ENCODE measurements at places on chromosomes 3 and 15.

GRCh38 chr15:84828086-84828908 lies 11.1 kb downstream of the ALPK3 start:
- no peak overlapping the region for H3K27ac ChIP-seq
- no peak for DNase-seq
- no peak overlapping the region for H3K4me3 ChIP-seq
- peaks cover 8% of the 10 kb centered on the region for H3K36me3 ChIP-seq
- no peaks in the 10 kb centered on the region for H3K27me3 ChIP-seq

- peaks cover 44% of the 10 kb centered on the region for H3K4me1 ChIP-seq
- no peaks in the 10 kb centered on the region for H3K27me3 ChIP-seq
- no peak overlapping the region for H3K4me3 ChIP-seq
- H3K36me3 ChIP-seq, result no peaks in the 10 kb centered on the region
- H3K27ac ChIP-seq, result peak overlapping the region; percentile 98
- peak; percentile 89 for DNase-seq
Observed at GRCh38 chr3:112390783-112391641, 58.1 kb downstream of the CD200 start.

- no peak overlapping the region for H3K27ac ChIP-seq
- DNase-seq, result no peak
- peaks cover 14% of the 10 kb centered on the region for H3K27me3 ChIP-seq
- no peaks in the 10 kb centered on the region for H3K36me3 ChIP-seq
- H3K4me3 ChIP-seq, result peak overlapping the region; percentile 59
Observed at GRCh38 chr3:190863119-190863465, 598 bp upstream of the GMNC start.

DNA sequence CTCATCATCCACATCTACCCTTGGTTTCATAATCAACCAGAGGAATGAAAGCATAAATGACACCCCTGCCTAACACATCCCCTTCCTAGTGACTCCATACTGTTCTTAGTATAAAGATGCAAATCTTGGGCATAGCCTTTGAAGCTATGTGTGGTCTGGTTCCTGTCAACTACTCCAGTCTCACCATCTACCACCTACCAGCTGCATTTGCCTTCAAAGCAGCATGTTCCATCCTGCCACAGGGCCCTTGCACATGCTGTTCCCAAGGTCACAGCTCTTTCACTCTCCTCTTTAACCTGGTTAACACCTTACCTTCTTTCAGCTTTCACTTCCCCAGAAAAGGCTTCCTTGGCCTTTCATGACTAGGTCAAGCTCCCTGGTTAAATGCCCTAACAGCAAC lies 62.3 kb upstream of the ARHGEF3 start:
- H3K36me3 ChIP-seq, result no peaks in the 10 kb centered on the region
- no peak overlapping the region for H3K4me3 ChIP-seq
- no peak overlapping the region for H3K27ac ChIP-seq
- peaks cover 7% of the 10 kb centered on the region for H3K4me1 ChIP-seq
- DNase-seq, result no peak

DNA sequence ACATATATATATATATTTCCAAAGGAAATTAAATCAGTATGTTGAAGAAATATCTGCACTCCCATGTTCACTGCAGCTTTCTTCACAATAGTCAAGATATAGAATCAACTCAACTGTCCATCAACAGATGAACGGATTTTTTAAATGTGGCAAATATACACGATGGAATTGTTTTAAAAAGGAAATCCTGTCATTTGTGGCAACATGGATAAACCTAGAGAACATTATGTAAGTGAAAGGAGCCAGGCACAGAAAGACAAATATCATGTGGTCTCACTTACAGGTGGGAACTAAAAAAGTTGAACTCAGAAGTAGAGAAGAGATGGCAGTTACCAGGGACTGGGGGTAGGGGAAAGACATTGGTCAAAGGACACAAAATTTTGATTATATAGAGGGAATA lies 253.7 kb downstream of the ULK4 start:
- H3K27me3 ChIP-seq, result no peaks in the 10 kb centered on the region
- no peaks in the 10 kb centered on the region for H3K36me3 ChIP-seq
- no peak overlapping the region for H3K27ac ChIP-seq
- peaks cover 7% of the 10 kb centered on the region for H3K4me1 ChIP-seq
- peak; percentile 42 for DNase-seq

GRCh38 chr3:150371741-150372254 lies 36.3 kb upstream of the TSC22D2 start:
- H3K4me1 ChIP-seq, result peaks cover 39% of the 10 kb centered on the region
- peak overlapping the region; percentile 91 for H3K4me3 ChIP-seq
- DNase-seq, result peak; percentile 100

DNA sequence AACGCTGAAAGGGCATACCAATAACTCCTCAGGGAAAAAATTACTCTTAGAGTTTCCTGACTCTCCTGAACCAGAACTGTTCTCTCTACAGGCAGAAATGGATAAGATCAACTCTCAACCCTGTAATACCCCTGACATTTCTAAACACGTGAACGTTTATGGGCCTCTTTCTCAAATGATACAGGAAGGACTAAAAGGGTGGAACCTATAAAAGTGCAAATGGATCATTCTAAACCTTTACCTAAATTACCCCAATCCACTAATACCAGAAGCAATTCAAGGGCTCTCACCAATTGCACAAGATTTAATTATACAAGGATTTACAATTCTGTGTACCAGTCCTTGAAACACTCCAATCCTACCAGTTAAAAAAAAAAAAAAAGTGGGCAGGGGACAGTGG lies 98.0 kb upstream of the FAM174B start:
- no peaks in the 10 kb centered on the region for H3K27me3 ChIP-seq
- H3K4me3 ChIP-seq, result no peak overlapping the region
- DNase-seq, result no peak
- no peak overlapping the region for H3K27ac ChIP-seq

- no peaks in the 10 kb centered on the region for H3K27me3 ChIP-seq
- no peak overlapping the region for H3K27ac ChIP-seq
- H3K4me1 ChIP-seq, result no peaks in the 10 kb centered on the region
- DNase-seq, result no peak
- no peaks in the 10 kb centered on the region for H3K36me3 ChIP-seq
Observed at GRCh38 chr3:87949189-87949878, 109.5 kb downstream of the CGGBP1 start.

DNA sequence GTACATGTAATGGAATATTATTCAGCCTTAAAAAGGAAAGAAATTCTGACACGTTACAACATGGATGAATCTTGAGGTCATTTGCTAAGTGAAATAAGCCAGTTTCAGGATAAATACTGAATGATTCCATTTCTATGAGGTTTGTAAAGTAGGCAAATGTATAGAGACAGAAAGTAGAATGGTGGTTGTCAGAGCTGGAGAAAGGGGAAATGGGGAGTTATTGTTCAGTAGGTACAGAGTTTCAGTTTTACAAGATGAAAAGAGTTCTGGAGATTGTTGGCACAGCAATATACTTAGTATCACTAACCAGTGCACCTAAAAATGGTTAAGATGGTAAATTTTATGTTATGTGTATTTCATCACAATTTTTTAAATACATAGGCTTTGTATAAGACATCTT lies 60.6 kb downstream of the USP8 start:
- no peaks in the 10 kb centered on the region for H3K4me1 ChIP-seq
- H3K4me3 ChIP-seq, result no peak overlapping the region
- H3K36me3 ChIP-seq, result no peaks in the 10 kb centered on the region
- no peak for DNase-seq
- H3K27ac ChIP-seq, result no peak overlapping the region

- no peaks in the 10 kb centered on the region for H3K36me3 ChIP-seq
- H3K4me1 ChIP-seq, result peaks cover 10% of the 10 kb centered on the region
- peaks cover 18% of the 10 kb centered on the region for H3K27me3 ChIP-seq
- DNase-seq, result no peak
- no peak overlapping the region for H3K27ac ChIP-seq
- H3K4me3 ChIP-seq, result peak overlapping the region; percentile 35
Observed at GRCh38 chr3:126704494-126705214, 614 bp downstream of the CHCHD6 start.

GRCh38 chr15:67019884-67020520 lies 45.4 kb upstream of the SMAD3 start:
- H3K4me1 ChIP-seq, result peaks cover 21% of the 10 kb centered on the region
- no peaks in the 10 kb centered on the region for H3K27me3 ChIP-seq
- no peaks in the 10 kb centered on the region for H3K36me3 ChIP-seq
- H3K27ac ChIP-seq, result no peak overlapping the region
- H3K4me3 ChIP-seq, result no peak overlapping the region
- no peak for DNase-seq

GRCh38 chr15:56868170-56868569 lies 50.3 kb upstream of the TCF12 start:
- H3K4me1 ChIP-seq, result peaks cover 16% of the 10 kb centered on the region
- H3K4me3 ChIP-seq, result no peak overlapping the region
- no peak for DNase-seq
- H3K36me3 ChIP-seq, result no peaks in the 10 kb centered on the region
- no peaks in the 10 kb centered on the region for H3K27me3 ChIP-seq

- no peak overlapping the region for H3K4me3 ChIP-seq
- no peak for DNase-seq
- no peak overlapping the region for H3K27ac ChIP-seq
- H3K36me3 ChIP-seq, result no peaks in the 10 kb centered on the region
Observed at GRCh38 chr3:104546301-104546700, 820.4 kb upstream of the ALCAM start.

DNA sequence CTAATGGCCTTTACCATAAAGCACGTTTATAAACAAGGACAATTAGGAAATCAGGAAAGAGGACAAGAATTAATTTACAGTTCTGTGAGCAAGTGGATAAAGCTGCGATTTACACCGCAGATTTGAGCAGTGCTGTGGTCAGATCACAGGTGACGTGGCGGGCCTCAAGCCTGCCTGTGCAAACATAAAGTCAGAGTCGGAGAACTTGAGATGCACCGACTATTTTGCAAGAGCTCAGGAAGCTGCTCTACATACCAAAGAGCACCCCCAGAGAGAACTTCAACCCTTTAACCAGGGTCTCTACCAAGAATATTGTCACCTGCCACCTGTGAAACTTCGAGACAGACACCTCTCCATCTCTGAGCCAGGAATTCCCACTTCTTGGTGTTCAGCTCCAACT lies 35.7 kb downstream of the MECOM start:
- H3K27ac ChIP-seq, result no peak overlapping the region
- no peak for DNase-seq
- H3K27me3 ChIP-seq, result no peaks in the 10 kb centered on the region

DNA sequence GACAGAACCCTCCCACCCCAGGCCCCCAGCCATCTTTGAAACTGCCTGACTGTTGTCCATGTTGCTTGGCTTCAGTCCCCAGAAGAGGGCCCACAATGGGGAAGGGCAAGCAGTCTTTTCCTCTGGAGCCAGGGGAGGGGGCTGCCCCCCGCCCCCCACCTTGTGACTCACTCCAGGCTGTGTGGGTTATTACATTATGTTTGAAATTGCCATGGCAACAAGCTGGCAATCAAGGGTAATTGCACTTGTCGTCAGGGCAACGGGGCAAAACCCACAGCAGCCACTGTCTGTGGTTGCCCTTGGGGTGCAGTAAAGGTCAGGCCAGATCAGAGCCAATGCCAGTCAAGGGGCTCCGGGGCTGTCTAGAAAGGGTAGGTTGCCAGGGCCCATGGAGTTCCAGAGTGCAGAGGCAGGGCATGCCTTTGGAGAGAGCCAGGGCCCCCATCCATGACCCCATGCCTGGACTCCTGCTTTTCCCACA lies 3.1 kb upstream of the CAMKV start:
- H3K4me3 ChIP-seq, result no peak overlapping the region
- no peak overlapping the region for H3K27ac ChIP-seq
- H3K36me3 ChIP-seq, result no peaks in the 10 kb centered on the region
- no peaks in the 10 kb centered on the region for H3K4me1 ChIP-seq
- H3K27me3 ChIP-seq, result peaks cover 21% of the 10 kb centered on the region

DNA sequence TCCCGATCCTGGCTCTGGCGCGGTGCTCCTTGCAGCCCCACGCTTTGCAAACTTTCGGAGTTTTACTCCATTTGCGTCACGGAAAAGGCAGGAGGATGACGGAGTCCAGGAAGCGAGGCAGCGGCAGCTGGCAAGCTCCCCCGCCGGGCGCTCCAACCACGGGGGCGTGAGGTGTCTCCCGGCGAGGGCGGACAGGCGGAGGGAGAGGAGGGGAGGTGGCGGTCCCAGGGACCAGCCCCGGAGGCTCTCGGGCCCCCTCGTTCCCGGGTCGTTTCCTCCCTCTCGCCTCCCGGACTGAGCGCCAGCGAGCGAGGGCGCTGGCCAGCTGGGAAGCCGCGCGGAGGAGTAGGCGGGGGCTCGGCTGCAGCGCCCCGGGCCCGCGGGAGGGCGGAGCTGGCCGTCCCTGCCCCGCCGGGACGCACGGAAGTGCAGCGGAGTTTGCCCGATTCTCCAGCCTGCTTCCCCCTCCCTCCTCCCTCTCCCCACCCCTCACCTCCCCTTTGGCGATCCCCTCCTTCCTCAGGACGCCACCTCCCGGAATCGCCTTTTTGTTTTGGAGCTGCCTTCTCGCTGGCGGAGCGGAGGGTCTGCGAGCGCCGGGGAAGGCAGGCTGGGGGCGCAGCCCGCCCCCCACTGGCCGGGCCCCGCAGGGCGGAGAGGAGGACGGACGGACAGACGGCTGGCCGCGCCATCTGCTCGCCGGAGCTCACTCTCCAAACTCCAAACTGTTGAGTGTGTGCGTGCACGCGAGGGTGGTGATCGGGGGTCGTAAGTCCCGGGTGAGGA lies at the start of gene SNX33:
TSS of gene SNX33 (plus strand) at position 543 of the 786 bp plus-strand sequence. CDS start 1,191 bp downstream, outside the sequence.
- no peaks in the 10 kb centered on the region for H3K27me3 ChIP-seq
- H3K4me1 ChIP-seq, result peaks cover 29% of the 10 kb centered on the region
- H3K36me3 ChIP-seq, result peaks cover 2% of the 10 kb centered on the region
- peak; percentile 76 for DNase-seq

DNA sequence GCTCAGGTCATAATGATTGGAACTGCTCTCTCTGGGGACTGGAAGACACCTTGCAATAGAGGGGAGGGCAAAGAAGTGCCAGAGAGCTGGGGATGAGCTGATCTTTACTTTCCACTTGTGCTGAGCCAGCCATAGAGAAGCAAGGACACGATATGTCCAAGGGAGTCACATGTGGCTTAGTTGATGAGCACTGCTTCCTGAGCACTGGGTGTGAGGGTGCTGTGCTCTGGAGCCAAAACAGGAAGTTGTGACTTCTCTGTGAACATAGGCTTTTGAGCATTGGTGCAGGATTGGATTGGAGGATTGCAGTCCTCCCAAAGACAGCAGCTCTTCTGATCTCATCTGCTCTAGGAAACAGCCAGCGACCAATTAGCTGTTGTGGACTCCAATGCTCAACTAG lies 6.7 kb downstream of the PARP14 start:
- no peak overlapping the region for H3K4me3 ChIP-seq
- no peak overlapping the region for H3K27ac ChIP-seq
- no peak for DNase-seq
- H3K4me1 ChIP-seq, result no peaks in the 10 kb centered on the region
- no peaks in the 10 kb centered on the region for H3K27me3 ChIP-seq

GRCh38 chr3:107826727-107827126 lies 264.1 kb downstream of the CD47 start:
- no peak for DNase-seq
- peaks cover 1% of the 10 kb centered on the region for H3K27me3 ChIP-seq
- H3K4me3 ChIP-seq, result no peak overlapping the region
- no peaks in the 10 kb centered on the region for H3K4me1 ChIP-seq
